ENCODE measurements at places on chromosomes 11 and 22. TPM values are rescaled to one million over a fixed set of nuclear protein-coding genes. Genes with fewer than 3 reads are reported as not detected.

Gene APOBEC3H
- total RNA-seq, result 5.3 TPM

DNA sequence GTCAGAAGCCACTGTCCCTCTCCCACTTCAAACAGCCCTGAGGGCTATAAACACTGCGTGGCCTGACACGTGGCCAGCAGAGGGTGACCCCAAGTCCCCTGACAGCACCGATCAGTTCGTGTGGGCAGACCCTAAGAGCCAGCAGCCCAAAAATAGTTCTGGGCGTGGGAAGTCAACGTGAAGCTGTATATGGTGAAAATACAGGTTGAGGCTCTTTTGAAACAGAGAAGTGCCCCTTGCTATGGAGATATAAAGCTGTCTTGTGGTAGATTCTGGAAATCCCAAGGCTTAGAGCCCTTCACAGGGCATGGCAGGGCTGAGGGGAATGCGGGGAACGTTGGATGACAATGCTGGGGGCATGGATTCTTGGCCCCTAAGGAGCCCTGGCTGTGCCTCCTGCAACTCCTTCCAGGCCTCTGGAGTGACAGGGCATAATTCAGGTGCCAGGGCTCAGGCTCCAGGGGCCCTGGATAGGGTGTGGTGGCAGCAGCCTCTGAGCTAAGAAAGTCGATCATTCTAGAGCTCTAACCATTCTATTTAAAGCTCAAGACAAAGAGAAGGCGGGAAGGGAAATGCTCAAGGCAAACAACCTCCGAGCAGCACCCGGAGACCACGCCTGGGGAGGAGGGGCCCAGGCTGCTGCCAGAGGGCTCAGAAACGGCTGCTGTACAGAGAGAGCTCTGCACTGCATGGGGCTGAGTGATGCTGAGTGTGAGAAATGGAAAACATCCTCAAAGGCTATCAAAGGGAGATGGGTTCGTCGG, 60.4 kb upstream of the CD5 start:
- H3K4me1 ChIP-seq, result peaks cover 63% of the 10 kb centered on the region
- no peaks in the 10 kb centered on the region for H3K27me3 ChIP-seq
- peaks cover 36% of the 10 kb centered on the region for H3K36me3 ChIP-seq
- peak overlapping the region; percentile 67 for H3K4me3 ChIP-seq
- H3K27ac ChIP-seq, result peak overlapping the region; percentile 93

Gene OLFML1
- not detected for total RNA-seq

DNA sequence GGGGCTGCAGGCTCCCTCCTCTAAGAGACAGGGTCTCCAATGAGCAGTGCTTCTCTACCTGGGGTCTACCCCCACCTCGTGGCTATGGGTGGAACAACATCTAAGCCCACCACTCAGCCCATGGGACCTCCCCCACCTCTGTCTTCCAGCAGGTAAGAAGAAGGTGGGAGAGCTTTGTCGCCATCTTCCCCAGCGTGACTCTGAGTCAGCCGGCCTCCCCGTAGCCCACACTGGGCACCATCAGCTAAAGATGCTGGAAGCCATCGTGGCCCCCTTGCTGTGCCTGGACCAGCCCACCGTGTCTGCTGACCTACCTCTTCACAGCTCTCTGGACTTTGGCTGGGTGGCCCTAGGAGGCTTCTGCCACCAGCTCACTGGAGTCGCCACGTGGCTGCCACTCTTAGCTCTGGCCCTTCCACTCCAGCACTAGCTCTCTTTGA, 944 bp downstream of the C11orf86 start:
- no peak overlapping the region for H3K4me3 ChIP-seq
- peaks cover 11% of the 10 kb centered on the region for H3K27me3 ChIP-seq
- H3K4me1 ChIP-seq, result no peaks in the 10 kb centered on the region

Gene CAVIN3
- total RNA-seq, result 26.3 TPM

- H3K27me3 ChIP-seq, result no peaks in the 10 kb centered on the region
- H3K36me3 ChIP-seq, result peaks cover 9% of the 10 kb centered on the region
- no peak overlapping the region for H3K27ac ChIP-seq
- H3K4me3 ChIP-seq, result no peak overlapping the region
- no peaks in the 10 kb centered on the region for H3K4me1 ChIP-seq
These were observed 4.6 kb upstream of the ACRV1 start for GRCh38 chr11:125685228-125685627.

DNA sequence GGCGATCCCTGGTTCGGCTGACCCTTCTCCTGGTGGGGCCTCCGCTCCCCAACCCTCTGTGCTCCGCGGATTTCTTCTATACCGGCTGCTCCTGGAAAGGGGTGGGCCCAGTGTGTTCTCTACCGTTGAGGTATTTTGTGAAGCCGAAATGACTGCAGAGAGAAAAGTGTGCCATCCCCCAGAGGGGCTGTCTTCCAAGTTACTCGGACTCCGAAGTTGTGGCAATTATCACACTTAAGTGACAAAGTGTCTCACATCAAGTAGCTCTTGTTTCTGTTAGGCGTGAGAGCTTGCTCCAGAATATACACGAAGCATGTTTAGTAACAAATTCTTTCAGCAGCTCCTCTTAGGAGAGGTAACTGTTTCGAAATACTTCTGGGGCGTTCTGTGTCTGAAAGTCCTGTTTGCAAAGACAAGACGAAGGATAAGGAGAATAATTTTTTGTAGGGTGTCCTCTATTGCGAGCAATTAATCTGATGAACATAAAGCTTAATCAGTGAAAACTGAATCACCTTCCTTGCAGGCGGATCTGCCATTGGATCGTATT, 434 bp downstream of the XPNPEP3 start:
- no peaks in the 10 kb centered on the region for H3K27me3 ChIP-seq
- H3K36me3 ChIP-seq, result peaks cover 15% of the 10 kb centered on the region
- H3K27ac ChIP-seq, result peak overlapping the region; percentile 100

Gene GAS2L1
- 1.1 TPM for total RNA-seq

- peaks cover 15% of the 10 kb centered on the region for H3K4me1 ChIP-seq
- H3K27me3 ChIP-seq, result peaks cover 9% of the 10 kb centered on the region
- no peaks in the 10 kb centered on the region for H3K36me3 ChIP-seq
- H3K4me3 ChIP-seq, result no peak overlapping the region
- H3K27ac ChIP-seq, result peak overlapping the region; percentile 68
- DNase-seq, result no peak
These were observed 4.2 kb downstream of the GAL3ST3 start for GRCh38 chr11:66044757-66045156.

- H3K4me3 ChIP-seq, result no peak overlapping the region
- no peaks in the 10 kb centered on the region for H3K36me3 ChIP-seq
- H3K27ac ChIP-seq, result no peak overlapping the region
- peaks cover 2% of the 10 kb centered on the region for H3K4me1 ChIP-seq
- peaks cover 15% of the 10 kb centered on the region for H3K27me3 ChIP-seq
- DNase-seq, result no peak
These were observed 27.2 kb downstream of the ABTB2 start for GRCh38 chr11:34330653-34331052.

- no peak overlapping the region for H3K4me3 ChIP-seq
- no peaks in the 10 kb centered on the region for H3K27me3 ChIP-seq
- H3K27ac ChIP-seq, result no peak overlapping the region
- H3K4me1 ChIP-seq, result peaks cover 17% of the 10 kb centered on the region
- peaks cover 23% of the 10 kb centered on the region for H3K36me3 ChIP-seq
These were observed 7.5 kb downstream of the NARS2 start for GRCh38 chr11:78567209-78567608.

DNA sequence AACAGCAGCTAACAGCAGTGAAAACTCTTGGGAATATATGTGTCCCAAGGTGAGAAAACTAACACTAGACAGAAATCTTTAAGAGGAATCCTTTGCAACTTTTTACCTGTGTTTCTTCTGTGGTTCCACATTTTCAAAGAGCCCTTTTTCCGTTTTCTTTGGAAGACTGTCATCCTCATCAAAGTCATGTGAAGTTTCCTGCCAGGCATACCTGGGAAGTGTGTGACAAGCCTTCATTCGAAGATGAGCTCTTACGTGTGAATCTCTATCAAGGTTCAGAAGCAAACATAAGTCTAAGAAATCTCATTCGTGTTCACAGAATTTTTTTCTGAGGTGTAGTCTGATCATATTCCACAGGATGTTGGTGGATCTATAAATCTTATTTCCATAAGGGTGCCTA, 330.6 kb upstream of the MPPED2 start:
- peaks cover 20% of the 10 kb centered on the region for H3K27me3 ChIP-seq
- no peak for DNase-seq
- H3K27ac ChIP-seq, result no peak overlapping the region
- no peaks in the 10 kb centered on the region for H3K36me3 ChIP-seq
- H3K4me1 ChIP-seq, result no peaks in the 10 kb centered on the region

- H3K27me3 ChIP-seq, result no peaks in the 10 kb centered on the region
- peak overlapping the region; percentile 72 for H3K4me3 ChIP-seq
- peaks cover 90% of the 10 kb centered on the region for H3K4me1 ChIP-seq
- DNase-seq, result peak; percentile 83
These were observed 57.9 kb downstream of the SYTL2 start for GRCh38 chr11:85752890-85753581.

DNA sequence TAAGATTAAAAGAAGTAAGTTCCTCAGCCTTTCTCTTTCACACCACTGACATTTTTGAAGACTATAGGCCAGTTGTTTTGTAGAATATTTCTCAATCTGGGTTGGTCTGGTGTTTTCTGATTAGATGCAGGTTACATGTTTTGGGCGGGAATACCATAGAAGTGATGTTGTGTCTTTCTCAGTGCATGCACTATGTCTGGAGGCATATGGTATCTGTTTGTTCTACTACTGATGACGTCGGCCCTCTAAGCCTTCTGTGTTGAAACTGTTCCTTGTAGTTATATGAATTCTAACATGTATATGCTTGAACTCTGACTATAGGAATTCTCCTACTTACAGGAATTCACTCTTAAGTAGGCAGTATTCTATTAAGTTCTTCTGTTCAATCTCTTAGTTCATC, 21.6 kb downstream of the ZFTA start:
- no peaks in the 10 kb centered on the region for H3K4me1 ChIP-seq
- no peaks in the 10 kb centered on the region for H3K36me3 ChIP-seq
- no peak for DNase-seq
- H3K27me3 ChIP-seq, result no peaks in the 10 kb centered on the region
- H3K27ac ChIP-seq, result no peak overlapping the region

DNA sequence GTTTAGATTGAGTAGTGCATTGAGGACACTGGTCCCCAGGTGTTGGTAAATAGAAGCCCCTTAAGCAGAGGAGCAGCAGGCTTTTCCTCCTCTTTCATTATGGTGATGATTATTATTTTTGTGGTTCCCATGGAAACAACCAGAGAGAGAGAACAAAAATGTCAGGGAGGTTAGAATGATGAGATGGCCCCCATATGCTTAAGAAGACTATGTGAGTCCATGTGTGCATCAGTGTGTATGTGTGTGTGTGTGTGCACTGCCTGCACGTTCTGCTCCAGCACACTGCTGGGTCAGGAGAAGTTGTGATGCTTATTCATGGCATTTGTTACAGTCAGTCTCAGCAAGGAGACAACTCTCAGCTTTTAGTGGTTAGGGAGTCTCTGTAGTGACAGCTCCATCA, 724.2 kb downstream of the NTM start:
- DNase-seq, result no peak
- H3K27ac ChIP-seq, result no peak overlapping the region
- no peak overlapping the region for H3K4me3 ChIP-seq
- no peaks in the 10 kb centered on the region for H3K4me1 ChIP-seq
- no peaks in the 10 kb centered on the region for H3K36me3 ChIP-seq
- H3K27me3 ChIP-seq, result no peaks in the 10 kb centered on the region

Gene NCR3LG1
- total RNA-seq, result 5.0 TPM

- no peak for DNase-seq
- no peak overlapping the region for H3K4me3 ChIP-seq
- H3K27me3 ChIP-seq, result no peaks in the 10 kb centered on the region
- H3K27ac ChIP-seq, result no peak overlapping the region
These were observed 261.6 kb upstream of the SORL1-AS1 start for GRCh38 chr11:121714351-121714750.

- H3K36me3 ChIP-seq, result no peaks in the 10 kb centered on the region
- DNase-seq, result no peak
- no peak overlapping the region for H3K4me3 ChIP-seq
- H3K27me3 ChIP-seq, result no peaks in the 10 kb centered on the region
These were observed 1397.3 kb upstream of the TENM4 start for GRCh38 chr11:80838153-80838552.

Gene SCARF2
- total RNA-seq, result 0.14 TPM

Gene TMPRSS6
- 2.0 TPM for total RNA-seq

DNA sequence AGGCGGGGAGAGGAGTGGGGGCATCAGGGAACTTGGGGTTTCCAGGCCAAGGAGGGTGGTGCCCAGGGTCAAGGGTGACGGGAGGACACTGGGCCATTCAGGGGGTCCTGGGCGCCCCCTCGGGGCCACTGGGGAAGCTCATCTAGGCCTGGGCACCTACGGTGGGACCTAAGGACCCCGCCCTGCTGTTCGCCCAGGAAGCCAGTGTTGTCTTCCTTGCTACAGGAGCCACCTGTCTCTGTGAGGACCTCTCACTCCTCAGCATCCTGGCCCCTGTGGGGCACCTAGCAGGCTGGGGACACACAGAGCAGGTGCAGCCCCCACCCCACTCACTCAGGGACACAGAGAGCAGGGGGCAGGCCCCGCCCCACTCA, 191.6 kb downstream of the IGLL1 start:
- H3K27me3 ChIP-seq, result no peaks in the 10 kb centered on the region
- no peaks in the 10 kb centered on the region for H3K36me3 ChIP-seq
- H3K27ac ChIP-seq, result no peak overlapping the region
- H3K4me3 ChIP-seq, result no peak overlapping the region
- no peak for DNase-seq

DNA sequence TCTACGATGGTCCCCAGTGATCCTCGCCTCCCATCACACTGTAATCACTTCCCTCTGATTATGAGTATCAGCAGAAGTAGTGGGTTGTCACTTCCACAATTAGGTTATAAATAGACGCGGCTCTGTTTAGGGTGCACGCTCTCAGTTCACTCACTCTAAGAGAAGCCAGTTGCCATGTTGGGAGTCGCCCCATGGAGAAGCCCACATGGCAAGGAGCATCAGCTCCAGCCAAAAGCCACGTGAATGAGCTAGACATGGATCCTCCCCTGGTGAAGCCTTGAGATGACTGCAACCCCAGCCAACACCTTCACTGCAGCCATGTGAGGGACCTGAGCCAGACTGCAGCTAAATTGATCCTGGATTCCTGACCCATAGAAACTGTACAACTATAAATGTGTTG, 26.4 kb upstream of the MYOD1 start:
- no peaks in the 10 kb centered on the region for H3K4me1 ChIP-seq
- H3K27me3 ChIP-seq, result peaks cover 46% of the 10 kb centered on the region
- H3K4me3 ChIP-seq, result no peak overlapping the region
- no peak overlapping the region for H3K27ac ChIP-seq
- no peaks in the 10 kb centered on the region for H3K36me3 ChIP-seq

Gene GPR83
- 0.06 TPM for total RNA-seq

Gene OR51I1
- not detected for total RNA-seq

DNA sequence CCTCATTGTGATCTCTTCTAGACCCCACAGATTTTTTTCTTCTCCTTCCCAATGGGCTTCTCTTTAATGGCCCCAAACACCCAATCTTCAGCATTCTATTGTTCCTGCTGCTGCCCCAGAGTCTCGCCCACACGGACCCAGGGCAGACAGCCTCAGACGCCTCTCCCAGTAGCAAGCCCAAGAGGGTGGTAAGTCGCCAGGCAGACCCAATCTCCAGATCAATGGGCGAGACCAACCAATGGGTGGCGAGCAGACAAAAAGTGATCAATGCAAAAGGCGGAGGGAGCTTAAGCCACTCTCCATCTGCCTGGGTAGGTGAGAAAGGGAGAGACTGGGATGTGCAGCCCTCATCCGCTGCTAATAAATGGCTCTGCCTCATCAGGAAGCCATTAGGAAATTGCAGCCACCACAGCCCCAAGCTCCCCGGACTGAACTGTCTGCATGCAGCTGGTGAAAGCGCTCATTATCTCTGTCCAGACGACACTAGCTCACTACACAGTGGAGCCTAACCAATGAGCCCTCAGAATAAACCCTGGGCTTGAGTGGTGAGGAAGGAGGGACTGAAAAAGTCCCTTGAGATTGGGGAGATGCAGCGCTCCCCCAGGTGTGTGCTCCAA, 81.8 kb downstream of the ETS1 start:
- H3K27ac ChIP-seq, result peak overlapping the region; percentile 99
- DNase-seq, result peak; percentile 46
- H3K36me3 ChIP-seq, result peaks cover 90% of the 10 kb centered on the region
- no peaks in the 10 kb centered on the region for H3K27me3 ChIP-seq

All from activated naive CD8-positive, alpha-beta T cell treated with anti-CD3 and anti-CD28 coated beads for 36 hours (primary cell).